Endothelial cell (in vitro differentiated cells): ENCODE measurements at places on chromosomes 4 and X. TPM values are rescaled to one million over a fixed set of nuclear protein-coding genes. Genes with fewer than 3 reads are reported as not detected.

GRCh38 chr4:100113732-100114131 is 76.5 kb downstream of the DDIT4L start:
- no peak for DNase-seq

DNA sequence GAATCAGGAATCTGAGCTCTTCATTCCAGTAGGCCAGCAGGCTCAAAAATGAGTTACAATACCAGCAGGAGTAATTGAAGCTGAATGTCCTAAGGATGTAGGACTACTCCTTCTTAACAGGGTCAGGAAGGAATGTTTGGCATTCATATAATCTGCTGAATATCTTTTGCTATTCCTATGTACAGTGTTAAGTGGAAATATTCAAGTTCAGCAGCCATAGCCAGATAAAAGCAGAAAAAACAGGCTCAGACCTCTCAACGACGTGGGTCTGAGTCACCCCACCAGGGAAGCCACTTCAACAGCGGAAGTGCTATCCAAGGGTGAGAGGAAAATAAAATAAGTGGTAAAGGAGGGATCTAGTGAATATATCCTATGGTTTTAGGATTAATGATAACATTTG is 577.0 kb downstream of the SPOCK3 start:
- DNase-seq = no peak

GRCh38 chr4:53563824-53564223 is 27.5 kb downstream of the LNX1 start:
- DNase-seq = no peak

TMEM35A gene
- total RNA-seq = 2.6 TPM

- no peak for DNase-seq
Observed at GRCh38 chr4:186709517-186709916, 14.1 kb downstream of the FAT1 start.

- peak; percentile 29 for DNase-seq
Observed at GRCh38 chrX:2584251-2585157, 83.7 kb upstream of the DHRSX start.

GRCh38 chr4:124591637-124592036 is 120.9 kb downstream of the ANKRD50 start:
- no peak for DNase-seq

EMCN gene
- total RNA-seq = 70.4 TPM

GRCh38 chrX:13464599-13465275 is 104.7 kb upstream of the EGFL6 start:
- DNase-seq = no peak

NMU gene
- 6.3 TPM for total RNA-seq

GRCh38 chr4:113603911-113604310 is 157.6 kb downstream of the CAMK2D start:
- no peak for DNase-seq

GRCh38 chr4:159160242-159160641 is 57.4 kb downstream of the RAPGEF2 start:
- DNase-seq = no peak

ANK2 gene
- total RNA-seq = 47.2 TPM

DNA sequence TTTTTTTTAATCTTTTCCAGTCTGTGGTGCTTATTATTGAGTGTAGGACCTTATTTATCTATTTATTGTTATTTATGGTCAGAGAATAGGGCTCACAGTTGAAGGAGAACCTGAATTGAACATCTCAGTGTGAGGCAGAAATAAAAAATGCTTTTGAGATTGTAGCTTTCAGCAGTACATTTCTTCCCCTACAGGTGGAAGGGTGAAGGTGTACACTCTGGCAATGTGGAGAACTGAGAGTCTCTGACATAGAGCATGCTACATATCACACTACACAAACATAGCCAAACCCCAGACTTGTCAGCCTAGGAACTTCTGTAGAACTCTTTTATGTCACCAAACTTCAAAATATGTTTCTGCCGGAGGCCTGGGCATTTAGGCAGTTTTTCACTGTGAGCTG is 140.2 kb downstream of the STIM2 start:
- no peak for DNase-seq

- no peak for DNase-seq
Observed at GRCh38 chr4:16243285-16243684, 17.0 kb upstream of the TAPT1 start.

CCDC149 gene
- 4.0 TPM for total RNA-seq

DNA sequence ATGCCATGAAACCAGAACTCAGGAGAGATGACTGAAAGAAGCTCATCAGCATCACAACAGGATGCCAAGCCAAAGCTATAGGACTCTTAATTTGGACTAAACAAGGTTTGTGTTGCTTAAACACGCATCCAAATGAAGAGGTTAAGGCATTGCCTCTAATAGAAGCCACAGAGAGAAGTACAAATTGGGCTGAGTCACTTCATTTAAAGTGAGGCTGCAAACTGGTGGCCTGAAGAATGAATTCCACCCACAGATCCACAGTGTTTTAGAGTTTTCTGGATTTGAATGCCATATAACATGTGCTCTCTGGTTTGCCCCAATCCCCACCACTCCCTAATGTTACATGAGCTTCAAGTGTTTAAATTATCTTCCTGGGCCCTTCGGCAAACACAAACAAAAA is 103.5 kb downstream of the FIP1L1 start:
- no peak for DNase-seq

GRCh38 chr4:77619408-77619807 is 13.8 kb downstream of the CXCL13 start:
- no peak for DNase-seq

GRCh38 chr4:6956434-6957147 is 47.0 kb downstream of the TBC1D14 start:
- DNase-seq = no peak

- no peak for DNase-seq
Observed at GRCh38 chrX:48473704-48473990, 2.4 kb upstream of the FTSJ1 start.

- no peak for DNase-seq
Observed at GRCh38 chrX:110304371-110304770, 13.5 kb downstream of the AMMECR1 start.

YY2 gene
- 1.6 TPM for total RNA-seq

DNA sequence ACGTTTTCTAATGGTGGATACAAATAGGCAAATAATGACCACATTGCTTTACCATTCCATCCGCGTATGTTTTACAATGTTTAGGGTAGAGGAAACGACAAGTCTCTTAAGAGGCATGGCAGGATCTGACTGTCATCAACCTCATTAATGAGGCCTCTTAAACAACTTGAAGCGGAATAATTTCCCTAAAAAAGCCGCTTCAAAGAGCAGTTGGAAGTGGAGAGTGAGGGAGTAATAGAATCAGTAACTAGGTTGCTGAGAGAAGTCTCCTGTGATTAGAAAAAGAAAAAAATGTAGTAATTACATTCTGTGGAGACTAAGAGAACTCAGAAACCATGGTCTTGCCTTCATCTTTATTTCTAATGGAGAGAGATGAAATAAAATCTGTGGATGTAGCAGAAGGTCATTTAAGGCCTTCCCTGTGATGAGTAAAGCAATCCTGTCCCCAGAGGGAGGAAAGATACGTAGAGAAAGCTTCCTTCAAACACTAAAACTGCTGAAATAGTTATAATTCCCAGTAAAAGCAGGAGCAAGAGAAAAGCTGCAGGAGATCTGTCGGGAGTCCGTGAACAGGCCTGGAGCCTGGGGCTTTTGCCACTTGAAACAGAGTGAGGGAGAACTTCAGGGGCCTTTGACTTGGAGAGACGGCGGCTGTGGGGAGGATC is 11.1 kb upstream of the SEPSECS start:
- DNase-seq = no peak

TLR8 gene
- total RNA-seq = not detected

- peak; percentile 34 for DNase-seq
Observed at GRCh38 chr4:184265546-184266351, 48.1 kb upstream of the ENPP6 start.

PRSS12 gene
- total RNA-seq = 0.77 TPM

DNA sequence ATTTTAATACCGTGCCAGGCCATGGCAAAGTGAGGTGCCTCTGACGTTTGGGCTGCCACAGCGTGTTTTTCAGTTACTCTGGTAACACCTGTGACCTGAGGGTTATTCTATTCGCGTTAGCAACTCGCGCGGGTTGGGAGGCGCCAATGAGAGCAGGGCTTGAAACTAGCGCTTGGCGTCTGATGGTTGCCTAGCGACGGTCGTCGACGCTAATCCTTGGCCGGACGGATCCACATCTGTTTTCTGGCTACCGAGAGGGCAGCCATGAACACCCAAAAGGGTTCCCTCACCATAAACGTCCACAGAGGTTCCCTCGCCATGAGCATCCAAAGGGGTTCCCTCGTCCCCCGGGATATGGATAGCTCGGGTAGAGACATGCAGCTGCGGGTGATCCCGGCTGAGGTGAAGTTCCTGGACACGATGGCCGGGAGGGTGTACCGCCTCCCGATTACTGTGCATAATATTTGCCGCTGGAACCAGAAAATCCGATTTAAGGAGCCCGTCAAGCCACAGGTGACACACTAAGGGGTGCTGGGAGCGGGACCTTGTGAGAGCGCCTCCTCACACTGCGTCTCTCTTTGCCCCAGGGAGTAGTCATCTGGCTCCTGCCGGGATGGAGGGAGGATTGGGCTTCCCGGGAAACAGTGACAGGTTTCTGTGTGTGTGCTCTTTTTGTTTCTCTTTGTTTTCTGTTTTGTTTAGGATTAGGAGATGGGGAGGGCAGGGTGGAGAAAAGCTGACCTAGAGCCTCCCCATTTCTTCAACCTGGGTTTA is at the start of gene CFAP47:
TSS of gene CFAP47 (plus strand) at position 199 of the 774 bp plus-strand sequence. CDS start at position 265, 66 bp downstream.
- DNase-seq = peak; percentile 52

GRCh38 chrX:119095936-119096335 is 23.1 kb downstream of the CT47C1 start:
- DNase-seq = no peak

GNRHR gene
- total RNA-seq = not detected

AMTN gene
- total RNA-seq = not detected

GRCh38 chr4:83572848-83573247 is 36.9 kb downstream of the GPAT3 start:
- no peak for DNase-seq

- no peak for DNase-seq
Observed at GRCh38 chr4:111228396-111228795, 605.5 kb upstream of the PITX2 start.

- no peak for DNase-seq
Observed at GRCh38 chrX:111288841-111289240, 18.6 kb upstream of the CAPN6 start.

DNA sequence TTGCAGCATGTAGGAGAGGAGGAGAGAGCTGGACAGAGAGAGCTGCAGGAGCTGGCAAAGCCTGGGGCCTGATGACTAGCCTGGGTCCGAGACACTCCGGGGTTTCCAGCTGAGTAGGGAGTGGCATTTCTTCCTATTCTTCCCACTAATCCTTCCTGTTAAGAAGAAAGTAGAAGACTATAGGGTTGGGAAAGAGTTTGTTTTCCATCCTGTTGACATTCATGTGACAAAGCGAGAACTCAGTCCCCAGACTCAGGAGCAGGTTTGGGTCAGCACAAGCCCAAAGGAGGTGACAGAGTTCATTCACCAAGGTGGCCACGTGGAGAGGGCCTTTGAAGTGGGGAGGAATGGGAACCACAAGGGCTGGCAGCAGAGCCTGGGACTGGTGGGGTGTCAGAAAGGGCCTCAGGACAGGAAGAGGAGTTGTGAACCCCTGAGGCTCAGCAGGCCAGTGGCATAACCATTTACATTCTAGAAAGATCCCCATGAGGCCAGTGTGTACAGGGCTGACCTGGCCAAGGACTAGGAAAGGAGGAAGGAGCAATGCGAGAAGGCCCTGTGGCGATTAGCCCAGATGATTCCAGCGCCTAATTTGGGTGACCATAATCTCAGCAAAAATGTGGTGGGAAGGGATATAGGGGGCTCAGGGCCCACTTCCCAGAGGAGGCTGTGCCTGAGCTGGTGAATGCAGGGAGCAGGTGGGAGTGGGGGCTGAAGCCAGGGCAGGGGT is 3.3 kb upstream of the HAUS3 start:
- no peak for DNase-seq

- no peak for DNase-seq
Observed at GRCh38 chr4:110449947-110450346, 26.0 kb upstream of the ENPEP start.

GRCh38 chrX:122787231-122787630 is 396.8 kb upstream of the GRIA3 start:
- no peak for DNase-seq

- DNase-seq = no peak
Observed at GRCh38 chrX:2430265-2430825, 70.4 kb downstream of the DHRSX start.

HMX1 gene
- total RNA-seq = not detected

GRCh38 chr4:86894455-86894854 is 2.2 kb upstream of the C4orf36 start:
- DNase-seq = no peak

GRCh38 chrX:39525758-39526157 is 572.0 kb downstream of the BCOR start:
- DNase-seq = no peak

EFHC2 gene
- 0.41 TPM for total RNA-seq

- no peak for DNase-seq
Observed at GRCh38 chr4:94629837-94630236, 127.9 kb upstream of the BMPR1B start.

GRCh38 chr4:184641451-184641850 is 7.8 kb downstream of the CASP3 start:
- DNase-seq = no peak

DNA sequence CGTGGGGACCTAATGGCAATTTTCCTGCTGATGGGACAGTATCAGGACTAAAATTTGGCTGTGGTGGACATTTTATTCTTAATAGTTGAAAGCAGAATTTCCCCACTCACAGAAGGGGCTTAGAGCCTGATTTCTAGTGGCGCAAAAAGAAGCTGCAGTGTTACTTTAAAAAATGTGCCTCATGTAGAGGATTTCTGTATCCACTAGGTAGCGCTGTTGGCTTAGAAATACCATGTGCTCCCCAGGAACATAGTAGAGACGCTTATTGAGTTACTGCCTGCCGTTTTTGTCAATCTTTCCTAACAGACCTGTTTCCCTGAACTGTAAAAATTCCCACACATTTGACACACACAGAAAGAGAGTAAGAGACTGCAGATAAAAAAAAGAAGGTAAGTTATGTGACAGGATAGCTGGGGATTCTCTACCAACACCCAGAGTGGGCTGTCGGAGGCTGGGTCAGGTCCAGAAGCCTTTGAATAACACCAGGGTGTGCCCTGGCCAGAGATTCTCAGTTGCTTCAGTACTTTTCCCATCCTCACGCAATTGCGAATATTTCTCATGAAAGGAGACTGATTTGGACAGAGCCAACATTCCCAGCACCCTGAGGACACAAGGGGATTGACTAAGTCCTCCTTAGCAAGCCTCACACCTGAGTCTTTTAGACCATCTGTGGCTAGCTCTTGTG is 88.4 kb downstream of the ZXDA start:
- DNase-seq = peak; percentile 18

DNA sequence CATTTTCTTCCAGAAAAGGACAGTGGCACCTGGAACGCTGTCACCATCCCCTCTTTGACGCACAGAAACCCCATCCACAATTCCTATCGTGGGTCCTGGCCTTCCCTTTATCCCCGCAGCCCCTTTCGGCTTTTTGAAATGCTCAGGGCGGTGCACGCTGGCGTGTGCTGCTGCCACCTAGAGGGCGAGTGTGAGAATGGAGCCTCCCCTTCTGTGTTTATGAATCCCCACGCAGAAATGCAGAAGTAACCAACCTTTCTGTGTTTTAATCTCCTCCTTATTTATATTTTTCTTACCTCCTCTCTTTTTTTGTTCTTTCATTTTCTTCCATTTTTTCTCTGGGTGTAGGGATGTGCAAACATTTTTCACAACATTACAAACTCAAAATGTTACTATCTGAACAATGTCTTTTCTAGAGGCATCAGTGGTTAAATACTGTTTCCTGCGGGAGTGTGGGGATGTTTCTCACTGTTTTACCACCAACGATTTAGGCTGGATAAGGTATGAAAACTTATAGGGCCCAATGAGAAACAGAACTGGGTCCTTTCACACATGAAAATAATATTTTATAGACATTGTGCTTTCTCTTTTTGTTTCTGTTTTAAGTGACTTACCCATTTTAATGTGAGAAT is 50.0 kb downstream of the TMA16 start:
- DNase-seq = peak; percentile 73
